ENCODE measurements at places on chromosomes 2 and 18.

- DNase-seq = no peak
Observed at GRCh38 chr2:214774108-214774507, 35.4 kb downstream of the BARD1 start.

GRCh38 chr18:75638776-75639471 lies 211.4 kb upstream of the SMIM21 start:
- no peak for DNase-seq

GRCh38 chr18:36203360-36203895 lies 16.1 kb downstream of the MOCOS start:
- DNase-seq = no peak

DNA sequence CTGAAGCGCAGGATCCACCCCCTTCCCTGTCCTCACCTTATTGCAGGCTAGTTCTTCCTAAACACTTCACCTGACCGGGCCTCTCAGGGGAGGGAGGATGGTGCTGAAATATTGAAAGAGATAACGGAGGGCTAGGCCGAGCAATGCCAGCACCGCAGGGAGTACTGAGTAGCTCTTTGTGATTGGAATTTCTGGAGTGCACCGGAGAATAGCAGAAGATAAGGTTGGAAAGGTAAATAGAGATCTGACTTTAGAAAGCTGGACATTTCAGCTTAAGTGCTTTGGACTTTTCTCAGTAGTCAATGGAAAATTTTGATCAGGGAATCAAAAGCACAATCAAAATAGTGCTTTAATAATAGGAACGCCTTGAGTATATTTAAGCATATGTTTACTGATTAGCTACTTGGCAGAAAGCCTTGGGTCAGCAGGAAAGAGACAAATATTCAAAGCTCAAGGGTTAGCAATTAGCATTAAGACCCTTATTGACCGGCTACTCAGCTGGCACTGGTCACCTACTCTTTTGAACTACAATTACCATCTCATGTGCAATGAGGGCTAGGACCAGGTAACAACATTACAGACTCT lies 142.9 kb upstream of the NDUFV2 start:
- DNase-seq = no peak

DNA sequence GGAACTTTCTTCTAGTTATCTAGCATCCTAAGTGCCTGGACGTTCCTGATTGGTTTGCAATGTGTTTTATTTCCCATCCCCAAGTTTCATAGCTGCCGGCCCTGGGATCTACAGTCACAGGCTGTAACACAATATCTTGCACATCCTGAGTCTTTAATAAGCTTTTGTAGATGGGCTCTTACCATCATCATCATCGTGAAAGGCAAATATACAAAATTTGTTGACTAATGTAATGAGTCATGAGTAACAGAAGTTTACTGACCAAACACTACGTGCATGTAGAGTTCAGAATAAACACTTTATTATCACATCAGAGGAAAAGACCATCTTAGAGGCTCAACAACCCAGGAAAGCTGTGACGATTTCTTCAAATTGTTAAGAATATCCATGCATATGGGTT lies 8.1 kb upstream of the TYMS start:
- no peak for DNase-seq

DNA sequence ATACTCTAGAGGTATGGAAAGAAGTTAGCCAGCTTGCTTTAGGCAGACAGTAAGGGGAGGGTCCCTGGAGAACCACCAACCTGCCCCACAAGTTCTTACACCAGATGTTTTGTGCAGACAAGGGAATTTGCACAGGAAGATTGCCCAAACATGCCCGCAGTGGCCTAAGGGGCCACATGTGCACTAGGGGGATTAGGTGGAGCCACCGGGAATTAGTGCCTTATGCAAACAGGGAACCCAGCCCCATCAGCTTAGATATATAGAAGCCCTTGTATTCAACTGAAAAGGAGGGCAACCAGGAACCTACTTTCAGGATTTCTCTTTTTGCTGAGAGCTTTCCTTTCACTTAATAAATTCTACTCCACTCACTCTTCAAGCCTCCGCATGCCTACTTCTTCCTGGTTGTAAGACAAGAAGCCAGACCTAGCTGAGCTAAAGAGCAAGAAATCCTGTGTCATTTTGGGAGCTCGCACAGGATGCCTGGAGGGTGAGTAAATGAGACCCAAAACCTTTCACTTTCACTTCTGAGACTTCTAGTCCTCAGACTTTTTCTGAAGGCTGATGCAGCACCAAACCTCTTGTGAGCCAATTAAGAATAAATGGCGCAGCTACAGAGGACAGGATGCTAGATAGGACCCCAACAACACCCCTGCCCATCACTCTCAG lies 146.3 kb downstream of the GCA start:
- no peak for DNase-seq

GRCh38 chr2:216881411-216881810 lies 21.5 kb upstream of the TNP1 start:
- no peak for DNase-seq

DNA sequence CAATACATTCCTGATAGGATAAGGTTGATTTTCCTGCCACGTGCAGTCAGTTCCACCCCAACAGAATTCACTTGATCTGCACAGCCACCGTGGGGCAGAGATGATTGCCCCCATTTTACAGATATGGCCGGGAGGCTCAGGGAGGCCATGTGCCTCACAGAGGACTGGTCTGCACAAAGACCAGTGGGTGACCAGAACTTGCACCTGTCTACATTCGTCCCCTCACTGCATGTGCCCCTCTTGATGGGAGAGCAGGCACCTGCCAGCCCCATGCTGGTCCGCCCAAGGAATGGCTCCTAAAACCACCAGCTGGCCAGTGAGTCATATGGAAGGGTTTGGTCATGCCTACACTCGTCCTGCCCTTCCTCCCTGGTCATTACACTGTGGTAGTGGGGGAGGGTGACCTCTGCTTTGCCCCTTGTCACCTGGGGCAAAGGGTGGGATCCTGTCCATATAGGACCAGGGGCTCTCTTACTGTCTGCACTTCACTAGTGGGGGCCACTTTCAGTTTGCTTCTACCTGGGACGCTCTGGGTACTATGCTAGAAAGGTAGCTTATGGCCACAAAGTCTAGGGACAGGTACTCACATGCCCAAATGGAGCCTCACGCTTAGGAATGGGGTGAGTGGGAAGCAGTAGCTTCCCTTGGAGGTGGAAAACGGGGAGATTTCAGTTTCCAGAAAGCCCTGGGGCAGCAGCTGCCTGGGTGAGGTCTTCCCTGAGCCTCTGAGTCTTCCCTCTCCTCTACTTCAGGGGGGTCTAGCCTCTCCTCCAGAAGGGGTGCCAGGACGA lies 14.7 kb downstream of the RRM2 start:
- DNase-seq = no peak

- DNase-seq = no peak
Observed at GRCh38 chr2:206328974-206329373, 54.5 kb downstream of the ZDBF2 start.

GRCh38 chr2:162074928-162075688 lies 1.1 kb upstream of the DPP4 start:
- no peak for DNase-seq

- peak; percentile 56 for DNase-seq
Observed at GRCh38 chr2:43105586-43106558, 120.5 kb downstream of the ZFP36L2 start.

GRCh38 chr2:27262379-27263286 lies at the start of gene SLC30A3:
TSS of gene SLC30A3 (minus strand) at chr2:27263047. CDS start at chr2:27262906, 141 bp downstream.
- DNase-seq = peak; percentile 76

DNA sequence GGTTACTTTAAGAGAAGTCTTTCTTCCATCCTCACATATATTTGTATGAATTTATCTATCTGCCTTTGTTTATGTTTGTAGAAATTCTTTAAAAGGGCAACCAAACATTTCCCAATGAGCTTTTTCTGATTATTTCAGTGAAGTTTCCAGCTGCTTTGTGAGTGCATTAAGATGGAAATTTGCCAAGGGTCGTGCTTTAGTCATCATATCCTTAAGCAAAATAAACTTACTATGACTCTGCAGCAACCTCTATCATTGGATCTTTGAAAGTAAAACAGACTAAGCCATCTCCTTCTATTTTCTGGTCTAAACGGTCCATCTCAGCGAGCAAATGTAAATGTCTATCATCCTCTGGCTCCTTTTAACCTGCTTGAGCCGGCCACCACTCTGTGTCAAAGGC lies 489.3 kb downstream of the SOX11 start:
- DNase-seq = no peak

DNA sequence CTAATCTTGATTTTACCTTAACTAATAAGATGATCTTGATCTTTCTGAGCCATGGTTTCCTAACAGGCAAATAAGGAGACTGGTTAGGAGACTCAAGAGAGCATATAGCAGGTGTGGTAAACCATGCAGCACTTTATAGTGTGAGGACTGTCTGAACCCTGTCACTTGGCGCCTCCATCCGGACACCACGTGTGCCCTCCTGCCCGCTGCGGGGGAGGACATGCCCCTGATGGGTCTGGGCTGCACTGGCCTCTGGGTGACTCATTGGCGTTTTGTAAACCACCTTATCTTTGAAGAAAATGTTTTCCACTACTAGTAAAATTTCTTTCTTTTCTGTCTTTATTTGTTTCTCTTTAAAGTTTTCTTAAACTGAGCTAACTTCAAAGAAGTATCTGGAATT lies 131.1 kb downstream of the FMNL2 start:
- DNase-seq = no peak

DNA sequence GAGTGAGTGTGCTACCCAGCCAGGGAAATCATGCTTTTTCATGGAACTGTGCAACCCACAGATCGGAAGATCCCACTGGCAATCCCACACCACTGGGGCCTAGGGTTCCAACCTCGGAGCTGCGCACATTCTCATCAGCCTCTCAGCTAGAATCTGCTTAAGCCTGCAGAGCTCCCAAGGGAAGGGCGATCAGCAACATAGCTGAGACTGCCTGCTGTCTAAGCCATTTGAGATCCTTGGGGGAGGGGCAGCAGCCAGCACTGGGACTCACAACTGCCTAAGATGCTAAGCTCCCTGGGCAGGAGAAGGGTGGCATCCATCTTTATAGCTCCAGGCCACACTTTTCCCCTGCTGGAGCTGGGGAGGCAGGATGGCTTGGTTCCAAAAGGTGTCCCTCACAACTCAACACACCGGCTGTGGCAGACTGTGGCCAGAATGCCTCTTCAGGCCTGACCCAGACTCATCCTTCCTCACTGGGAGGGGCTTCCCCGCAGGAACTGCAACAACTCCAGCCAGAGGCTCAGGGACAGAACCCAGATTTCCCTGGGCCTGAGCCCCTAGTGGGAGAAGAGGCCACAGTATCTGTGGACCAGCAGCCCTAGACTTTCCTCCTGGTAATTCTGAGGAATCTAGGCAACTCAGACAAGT lies 1133.3 kb upstream of the PIK3C3 start:
- no peak for DNase-seq

DNA sequence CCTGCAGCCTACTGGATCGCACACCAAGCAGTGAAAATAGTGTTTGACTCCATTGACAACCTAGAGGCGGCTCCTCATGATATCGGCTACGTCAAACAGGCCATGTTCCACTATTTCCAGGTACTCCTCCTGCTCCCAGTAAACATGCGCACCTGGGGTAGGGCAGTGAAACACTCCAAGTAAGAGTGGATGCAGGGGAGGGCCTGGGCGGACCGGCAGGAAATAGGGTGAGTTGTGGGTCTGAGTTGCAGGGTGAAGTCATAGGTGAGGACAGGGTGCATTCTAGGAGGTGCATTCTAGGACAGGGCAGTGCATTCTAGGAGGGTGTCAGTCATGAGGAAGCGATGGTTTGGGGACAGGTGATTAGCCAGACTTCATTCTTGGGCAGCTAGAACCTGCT lies 5.0 kb downstream of the NAGK start:
- no peak for DNase-seq

- no peak for DNase-seq
Observed at GRCh38 chr18:69898241-69898861, 49.3 kb downstream of the CD226 start.

GRCh38 chr2:203706403-203706802 lies at the start of gene CD28:
TSS of gene CD28 (plus strand) at chr2:203706639. CDS start at chr2:203706697, 58 bp downstream.
- peak; percentile 90 for DNase-seq

GRCh38 chr2:200757399-200757798 lies 54.3 kb upstream of the BZW1 start:
- DNase-seq = no peak

- no peak for DNase-seq
Observed at GRCh38 chr2:27182346-27182745, 29.5 kb upstream of the ATRAID start.

DNA sequence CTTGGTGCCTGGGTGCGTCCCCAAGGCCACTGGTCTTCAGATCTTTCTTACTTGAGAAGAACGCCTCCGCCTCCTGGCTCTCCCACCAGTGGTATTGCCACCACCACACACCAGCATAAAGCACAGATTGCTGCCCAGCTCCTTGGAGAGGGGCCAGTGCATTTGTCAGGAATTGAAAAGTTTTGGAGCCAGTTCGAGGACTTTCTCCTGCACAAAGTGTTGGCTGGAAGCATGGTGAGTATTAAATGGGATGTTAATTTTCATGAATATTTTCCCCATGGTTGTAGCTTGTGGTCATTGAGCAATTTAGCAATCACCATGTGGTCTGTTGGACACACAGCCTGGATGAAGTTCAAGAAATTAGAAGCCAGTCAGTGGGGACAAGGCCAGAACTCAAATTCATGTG lies 684.6 kb upstream of the FANCL start:
- DNase-seq = no peak

DNA sequence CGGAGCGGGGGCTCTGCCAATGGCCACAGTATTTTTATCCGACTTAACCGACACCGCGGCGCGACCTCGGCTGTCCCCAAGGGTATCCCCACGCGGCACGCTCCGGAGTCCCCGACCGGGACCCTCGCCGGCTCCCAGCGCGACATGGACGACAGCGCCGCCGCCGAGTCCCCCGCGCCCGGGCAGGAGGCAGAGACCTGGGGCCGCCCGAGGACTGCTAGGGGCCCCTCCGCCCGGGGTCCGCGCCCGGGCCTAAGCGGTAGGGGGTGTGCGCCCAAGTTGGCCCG lies 468 bp downstream of the UXS1 start:
- no peak for DNase-seq

GRCh38 chr2:108589781-108590180 lies 55.5 kb downstream of the LIMS1 start:
- DNase-seq = no peak

GRCh38 chr2:190550137-190550536 lies 15.6 kb upstream of the NEMP2 start:
- DNase-seq = no peak

- no peak for DNase-seq
Observed at GRCh38 chr18:74381621-74382295, 66.1 kb downstream of the C18orf63 start.

- no peak for DNase-seq
Observed at GRCh38 chr2:63034526-63034925, 16.1 kb upstream of the OTX1 start.

- DNase-seq = no peak
Observed at GRCh38 chr2:100667801-100668200, 105.0 kb downstream of the PDCL3 start.

GRCh38 chr2:216590780-216591179 lies 42.4 kb upstream of the IGFBP2 start:
- DNase-seq = no peak

GRCh38 chr18:26551695-26552081 lies 3.3 kb upstream of the KCTD1 start:
- no peak for DNase-seq

- no peak for DNase-seq
Observed at GRCh38 chr2:62873603-62874002, 168.1 kb downstream of the EHBP1 start.

GRCh38 chr2:192016265-192016664 lies 169.4 kb upstream of the CAVIN2 start:
- no peak for DNase-seq

Data from CD4-positive, alpha-beta T cell treated with Interleukin-15 for 1 hour (primary cell).